ENCODE measurements at places on chromosomes 5 and 9. TPM values are rescaled to one million over a fixed set of nuclear protein-coding genes. Genes with fewer than 3 reads are reported as not detected.

IQGAP2 gene
- total RNA-seq: 0.93 TPM

DNA sequence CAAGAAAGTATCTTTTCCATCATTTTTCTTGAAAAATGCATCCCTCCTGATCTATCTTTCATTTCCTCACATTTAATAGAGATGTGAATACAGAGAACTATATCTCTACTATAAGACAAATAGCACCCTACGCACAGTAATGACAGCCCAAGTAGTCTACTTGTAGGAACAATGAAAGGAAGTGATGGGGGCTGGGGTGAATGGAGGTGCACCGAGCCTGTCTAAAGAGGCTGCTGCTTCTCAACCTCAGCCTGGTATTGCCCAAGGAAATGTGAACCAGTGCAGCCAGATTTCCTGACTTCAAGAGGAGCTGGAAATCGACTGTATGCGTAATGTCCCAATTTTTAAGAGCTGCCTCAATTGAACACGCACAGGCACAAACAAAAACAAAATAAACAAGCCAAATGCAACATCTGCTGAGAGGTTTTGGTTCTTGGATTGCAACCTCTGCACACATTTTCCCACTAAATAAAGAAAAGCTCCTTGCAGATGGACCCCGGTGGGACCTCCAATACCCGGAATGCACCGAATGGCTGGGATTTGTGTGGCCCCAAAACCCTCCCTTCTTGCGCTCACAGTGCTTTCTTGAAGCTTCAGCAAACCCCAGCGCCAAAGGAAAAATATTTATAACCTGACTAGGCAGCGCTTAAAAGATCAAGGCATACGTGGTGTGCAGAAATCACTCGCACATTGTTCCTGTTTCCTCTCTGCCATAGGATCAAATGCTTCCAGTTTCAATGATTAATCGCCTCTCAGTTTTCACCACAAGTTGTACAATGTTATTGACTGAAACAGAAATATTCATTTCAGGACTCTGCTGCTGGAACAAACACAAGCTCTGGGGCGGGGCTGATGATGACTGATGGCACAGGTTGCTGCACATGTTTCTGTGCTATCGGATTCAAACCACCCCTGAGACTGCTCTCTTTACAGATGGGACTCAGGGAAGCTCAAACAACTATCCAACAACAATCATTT lies 68.3 kb downstream of the KCNIP1 start:
- no peak overlapping the region for H3K27ac ChIP-seq
- no peak overlapping the region for H3K4me3 ChIP-seq
- DNase-seq: no peak
- peaks cover 5% of the 10 kb centered on the region for H3K4me1 ChIP-seq

GRCh38 chr5:138641547-138642298 lies 66.5 kb upstream of the HSPA9 start:
- no peaks in the 10 kb centered on the region for H3K36me3 ChIP-seq
- no peak overlapping the region for H3K27ac ChIP-seq
- no peaks in the 10 kb centered on the region for H3K27me3 ChIP-seq
- DNase-seq: peak; percentile 91
- H3K4me1 ChIP-seq: peaks cover 4% of the 10 kb centered on the region

- H3K4me1 ChIP-seq: peaks cover 20% of the 10 kb centered on the region
- peaks cover 48% of the 10 kb centered on the region for H3K36me3 ChIP-seq
- H3K27ac ChIP-seq: peak overlapping the region; percentile 69
These were observed 10.4 kb downstream of the LRRC8A start for GRCh38 chr9:128892221-128892921.

CORO2A gene
- 3.4 TPM for total RNA-seq

GRCh38 chr9:126609711-126610388 lies 3.9 kb upstream of the LMX1B start:
- DNase-seq: no peak
- no peak overlapping the region for H3K4me3 ChIP-seq
- no peaks in the 10 kb centered on the region for H3K36me3 ChIP-seq
- H3K4me1 ChIP-seq: peaks cover 18% of the 10 kb centered on the region
- H3K27me3 ChIP-seq: peaks cover 10% of the 10 kb centered on the region

- peaks cover 4% of the 10 kb centered on the region for H3K4me1 ChIP-seq
- H3K36me3 ChIP-seq: peaks cover 99% of the 10 kb centered on the region
- peak overlapping the region; percentile 39 for H3K27ac ChIP-seq
These were observed 130.3 kb downstream of the CDC42SE2 start for GRCh38 chr5:131394128-131394527.

CARD6 gene
- 6.6 TPM for total RNA-seq

F2RL2 gene
- total RNA-seq: 0.28 TPM

DNA sequence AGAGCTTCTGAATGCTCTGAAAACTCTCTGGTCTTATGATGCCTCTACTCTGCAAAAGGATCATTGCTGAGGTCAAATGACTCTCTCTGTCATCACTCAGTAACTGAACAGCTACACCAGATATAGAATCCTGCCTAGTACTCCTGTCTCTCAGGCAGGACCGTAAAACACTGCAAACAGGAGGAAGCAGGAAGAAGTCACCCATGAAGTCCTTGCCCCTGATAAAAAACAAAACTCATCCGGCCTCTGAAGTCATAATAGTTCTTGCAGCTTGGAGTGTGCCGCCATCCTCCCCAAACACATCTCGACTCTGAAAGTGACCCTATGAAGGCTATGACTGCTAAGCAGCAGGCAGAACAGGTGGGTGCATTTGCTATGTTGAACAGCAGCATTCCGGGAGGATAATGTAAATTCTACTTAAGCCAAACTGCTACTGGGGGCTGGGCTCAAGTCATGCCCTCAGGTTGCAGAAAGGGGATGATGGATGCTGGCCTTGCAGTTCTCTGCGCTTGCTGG lies 81.9 kb upstream of the FAM169A start:
- no peaks in the 10 kb centered on the region for H3K4me1 ChIP-seq
- no peak for DNase-seq
- H3K4me3 ChIP-seq: no peak overlapping the region
- H3K36me3 ChIP-seq: no peaks in the 10 kb centered on the region

- no peaks in the 10 kb centered on the region for H3K27me3 ChIP-seq
- peaks cover 7% of the 10 kb centered on the region for H3K36me3 ChIP-seq
- H3K4me3 ChIP-seq: no peak overlapping the region
- H3K4me1 ChIP-seq: peaks cover 11% of the 10 kb centered on the region
- no peak overlapping the region for H3K27ac ChIP-seq
These were observed 21.3 kb downstream of the CCDC69 start for GRCh38 chr5:151202381-151203139.

DNA sequence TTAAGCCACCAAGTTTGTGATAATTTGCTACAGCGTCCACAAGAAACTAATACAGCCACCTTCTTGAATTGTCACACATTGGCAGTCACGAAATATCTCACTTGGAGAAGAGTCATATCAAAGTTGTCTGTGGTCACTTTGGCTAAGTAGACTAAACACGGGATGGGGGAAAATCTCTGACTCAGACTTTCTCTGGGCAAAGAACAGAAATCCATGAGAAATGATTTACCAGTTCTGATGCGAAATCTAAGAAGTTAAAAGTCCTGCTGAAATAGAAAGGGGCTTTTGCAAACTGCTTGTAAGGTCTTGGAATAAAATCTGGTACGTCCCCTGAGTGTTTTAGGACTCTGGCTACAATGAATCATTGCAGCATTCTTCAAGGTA lies 158.4 kb downstream of the COL23A1 start:
- H3K4me1 ChIP-seq: peaks cover 14% of the 10 kb centered on the region
- DNase-seq: no peak
- H3K4me3 ChIP-seq: no peak overlapping the region
- no peak overlapping the region for H3K27ac ChIP-seq

PCDHB12 gene
- 2.3 TPM for total RNA-seq

PGGT1B gene
- 43.9 TPM for total RNA-seq

- DNase-seq: no peak
- no peaks in the 10 kb centered on the region for H3K4me1 ChIP-seq
- no peak overlapping the region for H3K4me3 ChIP-seq
- no peaks in the 10 kb centered on the region for H3K27me3 ChIP-seq
- no peaks in the 10 kb centered on the region for H3K36me3 ChIP-seq
These were observed 795.8 kb downstream of the SEMA5A start for GRCh38 chr5:8750100-8750499.

GPX8 gene
- total RNA-seq: 38.8 TPM

DNA sequence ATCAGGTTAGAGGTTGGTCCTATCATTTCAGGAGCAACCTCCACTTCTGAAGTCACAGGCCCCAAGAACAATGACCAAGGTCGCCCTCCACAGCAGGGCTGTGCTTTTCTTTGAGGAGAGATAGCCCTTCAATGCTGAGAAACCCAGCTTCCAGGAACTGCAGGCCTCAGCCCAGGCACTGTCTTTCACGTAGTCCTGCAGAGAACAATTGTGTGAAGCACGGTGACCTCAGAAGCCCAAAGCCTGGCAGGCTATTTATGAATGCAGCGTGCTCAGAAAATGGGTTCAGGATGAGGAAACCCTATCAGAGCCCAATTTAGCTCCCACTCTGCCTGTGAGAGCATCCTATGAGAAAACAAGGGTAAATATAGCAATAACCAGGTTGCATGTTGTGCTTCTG lies 388.3 kb downstream of the PLK2 start:
- H3K27me3 ChIP-seq: no peaks in the 10 kb centered on the region
- no peak overlapping the region for H3K27ac ChIP-seq
- no peaks in the 10 kb centered on the region for H3K4me1 ChIP-seq
- DNase-seq: no peak

DNA sequence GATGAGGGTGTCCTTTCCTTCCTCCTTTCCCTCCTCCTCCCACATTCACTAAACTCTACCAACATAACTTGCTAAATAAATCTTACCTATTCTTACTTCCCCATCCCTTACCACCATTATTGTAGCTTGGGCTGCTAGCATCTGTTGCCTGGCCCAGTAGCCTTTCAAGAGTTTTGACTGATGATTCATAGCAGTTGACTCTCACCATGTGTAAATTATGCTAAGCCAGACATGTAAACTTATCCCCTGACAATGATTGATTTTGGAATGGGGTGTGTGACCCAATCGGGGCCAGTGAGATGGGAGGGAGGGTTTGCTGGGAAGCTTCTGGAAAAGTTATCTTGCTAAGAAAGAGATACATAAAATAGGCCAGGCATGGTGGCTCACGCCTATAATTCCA lies 161.8 kb upstream of the SPRY4 start:
- DNase-seq: peak; percentile 45
- no peaks in the 10 kb centered on the region for H3K27me3 ChIP-seq
- H3K4me3 ChIP-seq: no peak overlapping the region
- peaks cover 6% of the 10 kb centered on the region for H3K4me1 ChIP-seq

SLC25A2 gene
- 0.79 TPM for total RNA-seq

GRCh38 chr5:100186181-100186580 lies 349.0 kb upstream of the FAM174A start:
- H3K4me3 ChIP-seq: no peak overlapping the region
- no peak for DNase-seq
- H3K4me1 ChIP-seq: peaks cover 5% of the 10 kb centered on the region
- H3K27me3 ChIP-seq: peaks cover 2% of the 10 kb centered on the region
- no peaks in the 10 kb centered on the region for H3K36me3 ChIP-seq

- no peak overlapping the region for H3K27ac ChIP-seq
- H3K36me3 ChIP-seq: no peaks in the 10 kb centered on the region
- H3K4me3 ChIP-seq: no peak overlapping the region
- no peak for DNase-seq
These were observed 456.9 kb downstream of the TAF11L14 start for GRCh38 chr5:18091142-18091541.

- H3K4me3 ChIP-seq: no peak overlapping the region
- H3K27me3 ChIP-seq: no peaks in the 10 kb centered on the region
- no peaks in the 10 kb centered on the region for H3K36me3 ChIP-seq
- peaks cover 6% of the 10 kb centered on the region for H3K4me1 ChIP-seq
- DNase-seq: no peak
These were observed 829.6 kb upstream of the ZNF608 start for GRCh38 chr5:125575891-125576505.

DNA sequence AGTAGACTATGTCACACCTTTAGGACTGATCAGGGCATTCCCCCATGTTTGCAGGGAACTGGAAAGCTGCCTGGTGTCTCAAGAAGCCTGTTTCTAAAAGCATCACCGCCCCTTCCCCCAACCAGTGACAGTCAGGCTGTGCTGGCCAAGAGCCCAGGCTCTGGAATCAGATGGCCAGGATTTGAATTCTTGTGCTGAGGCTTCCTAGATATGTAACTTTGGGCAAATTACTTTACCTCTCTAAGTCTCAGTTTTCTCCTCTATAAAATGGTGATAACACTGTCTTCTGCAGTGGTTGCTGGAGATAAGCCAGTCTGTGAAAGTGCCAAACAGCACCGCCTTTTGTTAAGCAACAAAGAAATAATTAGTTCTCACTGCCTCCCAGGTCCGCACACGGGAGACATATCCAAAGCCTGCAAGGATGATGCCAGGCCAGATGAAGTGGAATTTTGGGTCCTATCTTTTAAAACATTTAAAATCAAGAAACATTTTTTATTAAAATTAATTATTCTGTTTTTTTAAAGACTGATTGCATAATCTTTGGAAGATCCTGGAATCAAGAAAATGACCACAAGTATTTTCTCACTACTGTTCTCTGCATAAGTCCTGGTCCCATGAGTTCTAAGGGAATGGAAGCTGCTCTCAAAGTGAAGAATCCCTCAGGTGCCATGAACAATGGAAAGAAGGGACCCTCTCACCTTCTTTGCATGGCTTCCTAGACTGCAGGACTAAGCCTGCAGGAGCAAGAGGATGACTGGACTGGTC lies 13.9 kb downstream of the SLC31A2 start:
- H3K27ac ChIP-seq: no peak overlapping the region
- H3K4me3 ChIP-seq: no peak overlapping the region
- H3K27me3 ChIP-seq: no peaks in the 10 kb centered on the region
- no peak for DNase-seq
- H3K36me3 ChIP-seq: peaks cover 83% of the 10 kb centered on the region

- H3K4me1 ChIP-seq: peaks cover 15% of the 10 kb centered on the region
- H3K27me3 ChIP-seq: no peaks in the 10 kb centered on the region
- peaks cover 5% of the 10 kb centered on the region for H3K36me3 ChIP-seq
- no peak overlapping the region for H3K4me3 ChIP-seq
These were observed 176.6 kb downstream of the ZNF462 start for GRCh38 chr9:107039542-107039941.

ACSL6 gene
- total RNA-seq: not detected
